Suppressor macrophage treated with lipopolysaccharide for 4 hours (primary cell): ENCODE measurements at places on chromosomes 3 and 15.

DNA sequence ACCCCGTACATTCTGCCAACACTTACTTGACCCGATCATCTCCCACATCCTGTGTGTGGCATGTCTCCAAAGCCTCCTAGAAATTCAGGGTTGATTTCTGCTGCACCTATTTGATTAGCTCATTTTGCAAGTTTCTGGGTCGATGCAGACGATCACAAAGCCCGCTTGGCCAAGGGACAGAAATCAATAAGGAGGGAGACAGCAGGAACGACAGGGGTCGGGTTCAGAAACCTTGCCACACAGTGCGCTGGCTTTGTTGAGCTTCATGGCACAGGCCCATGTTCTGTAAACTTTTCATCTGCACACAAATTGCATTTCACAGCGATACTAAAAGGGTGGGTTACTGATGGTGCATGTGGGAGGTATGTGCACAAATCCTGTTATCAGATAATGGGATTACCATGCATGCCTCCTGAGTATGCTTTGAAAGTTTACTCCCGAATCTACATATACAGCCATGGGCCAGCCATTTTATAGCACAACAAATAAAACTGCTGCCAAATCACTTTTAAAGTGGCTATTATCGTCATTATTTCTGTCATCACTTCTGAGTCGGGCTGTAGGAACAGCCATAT is 95.9 kb upstream of the ATP11B start:
- no peak for DNase-seq

DNA sequence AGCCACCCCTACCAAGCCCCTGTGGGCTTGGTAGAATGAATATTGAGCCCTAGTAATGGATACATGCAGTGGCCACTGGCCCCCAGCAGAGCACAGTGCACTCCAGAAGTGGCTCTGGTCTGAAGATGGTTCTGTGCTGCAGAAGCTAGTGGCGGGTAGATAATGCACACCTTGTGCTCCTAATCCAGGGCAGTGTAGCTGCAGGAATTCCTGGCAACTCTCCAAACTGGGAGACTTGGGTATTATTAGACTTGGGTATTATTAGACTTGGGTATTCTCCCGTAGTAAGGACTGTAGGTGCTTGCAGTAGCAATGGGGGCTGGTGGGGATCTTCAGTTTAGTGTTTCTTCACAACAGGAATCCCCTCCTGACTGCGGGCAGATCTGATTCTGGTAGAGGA is 34.7 kb downstream of the NUSAP1 start:
- no peak for DNase-seq

DNA sequence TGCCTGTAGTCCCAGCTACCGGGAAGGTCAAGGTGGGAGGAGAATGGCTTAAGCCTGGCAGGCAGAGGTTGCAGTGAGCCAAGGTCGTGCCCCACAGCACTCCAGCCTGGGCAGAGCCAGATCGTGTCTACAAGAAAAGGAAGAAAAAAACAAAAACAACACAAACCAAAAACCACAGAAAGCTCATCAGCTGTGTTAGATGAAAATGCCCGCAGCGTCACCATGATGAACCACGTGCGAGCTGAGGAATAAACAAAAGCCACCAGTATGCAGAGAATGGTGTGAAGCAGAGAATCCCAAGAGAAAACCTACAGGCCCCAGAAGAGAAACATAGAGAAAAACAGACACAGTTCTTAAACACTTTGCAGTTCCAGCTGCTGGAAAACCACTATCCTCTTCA is 19.7 kb upstream of the TM4SF19 start:
- no peak for DNase-seq

DNA sequence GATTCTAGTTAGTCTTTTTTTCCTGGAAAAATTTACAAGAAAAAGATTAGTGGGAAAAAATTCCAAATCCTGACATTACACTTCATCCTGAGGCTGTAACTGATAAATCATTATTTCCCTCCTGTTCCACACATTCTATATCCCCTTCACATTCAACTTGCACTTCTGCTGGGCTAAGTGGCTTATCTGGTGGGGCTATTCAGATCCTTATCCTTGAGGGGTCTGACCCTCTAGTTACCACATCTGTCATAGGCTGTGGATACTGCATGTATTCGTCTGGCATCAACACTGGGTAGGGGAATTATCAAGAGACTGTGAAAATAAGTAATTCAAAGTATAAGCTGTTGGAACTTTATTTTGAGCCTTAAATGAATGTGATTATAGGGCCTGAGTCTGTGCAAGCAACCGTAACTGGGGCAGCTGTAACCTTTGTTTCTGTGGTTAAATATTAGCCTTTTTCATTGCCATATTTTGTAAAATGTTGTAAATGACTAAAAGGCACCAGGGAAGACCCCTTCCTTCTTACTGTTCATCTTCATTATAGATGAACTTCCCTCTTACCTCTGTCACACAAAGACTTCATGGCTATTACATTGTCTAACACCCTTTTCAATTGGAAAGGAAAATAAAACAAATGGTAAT is 28.0 kb upstream of the TEX9 start:
- no peak for DNase-seq

- DNase-seq: no peak
These were observed 7.3 kb upstream of the CYP11A1 start for GRCh38 chr15:74374648-74375302.

DNA sequence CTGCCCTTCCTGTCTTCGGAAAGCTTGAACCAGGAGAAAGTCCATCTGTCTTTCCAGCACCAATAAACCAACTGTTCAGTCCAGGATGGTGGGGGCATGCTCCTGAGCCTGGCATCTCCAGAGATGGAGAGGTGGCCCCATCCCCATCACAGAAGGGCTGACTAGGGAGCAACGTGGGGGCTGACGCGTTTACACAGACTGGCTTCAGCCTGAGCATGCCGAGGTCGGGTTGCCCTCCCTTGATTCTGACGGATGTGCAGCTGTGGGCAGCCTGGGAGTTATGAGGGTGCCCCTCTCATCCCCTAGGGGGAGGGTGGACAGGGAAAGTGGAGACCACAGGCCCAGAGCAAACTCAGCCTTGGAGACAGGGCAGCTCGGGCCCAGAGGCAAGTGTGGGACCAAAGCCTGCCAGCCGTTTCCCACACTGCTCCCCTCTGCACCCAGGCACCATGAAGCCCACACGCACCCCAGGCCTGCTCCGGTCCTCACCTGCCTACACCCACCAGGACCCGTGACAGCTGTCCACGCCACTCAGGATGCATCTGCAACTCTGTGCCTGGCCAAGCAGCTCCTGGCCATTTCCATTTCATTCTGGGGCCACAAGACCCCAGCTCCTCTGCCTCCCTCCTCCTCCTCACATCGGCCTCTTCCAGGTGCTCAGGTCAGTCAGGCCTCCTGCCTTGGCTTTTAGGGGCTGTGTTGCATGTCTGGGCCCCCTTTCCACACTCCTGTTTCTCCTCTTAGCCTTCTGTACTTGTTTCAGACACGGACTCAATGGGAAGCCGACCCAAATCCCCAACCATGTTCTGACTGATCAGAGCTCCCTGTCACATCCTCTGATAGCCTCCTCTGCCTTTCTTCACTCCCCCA is 48.2 kb upstream of the SLC41A3 start:
- DNase-seq: no peak

GRCh38 chr3:49454458-49454857 is 15.6 kb upstream of the DAG1 start:
- no peak for DNase-seq

DNA sequence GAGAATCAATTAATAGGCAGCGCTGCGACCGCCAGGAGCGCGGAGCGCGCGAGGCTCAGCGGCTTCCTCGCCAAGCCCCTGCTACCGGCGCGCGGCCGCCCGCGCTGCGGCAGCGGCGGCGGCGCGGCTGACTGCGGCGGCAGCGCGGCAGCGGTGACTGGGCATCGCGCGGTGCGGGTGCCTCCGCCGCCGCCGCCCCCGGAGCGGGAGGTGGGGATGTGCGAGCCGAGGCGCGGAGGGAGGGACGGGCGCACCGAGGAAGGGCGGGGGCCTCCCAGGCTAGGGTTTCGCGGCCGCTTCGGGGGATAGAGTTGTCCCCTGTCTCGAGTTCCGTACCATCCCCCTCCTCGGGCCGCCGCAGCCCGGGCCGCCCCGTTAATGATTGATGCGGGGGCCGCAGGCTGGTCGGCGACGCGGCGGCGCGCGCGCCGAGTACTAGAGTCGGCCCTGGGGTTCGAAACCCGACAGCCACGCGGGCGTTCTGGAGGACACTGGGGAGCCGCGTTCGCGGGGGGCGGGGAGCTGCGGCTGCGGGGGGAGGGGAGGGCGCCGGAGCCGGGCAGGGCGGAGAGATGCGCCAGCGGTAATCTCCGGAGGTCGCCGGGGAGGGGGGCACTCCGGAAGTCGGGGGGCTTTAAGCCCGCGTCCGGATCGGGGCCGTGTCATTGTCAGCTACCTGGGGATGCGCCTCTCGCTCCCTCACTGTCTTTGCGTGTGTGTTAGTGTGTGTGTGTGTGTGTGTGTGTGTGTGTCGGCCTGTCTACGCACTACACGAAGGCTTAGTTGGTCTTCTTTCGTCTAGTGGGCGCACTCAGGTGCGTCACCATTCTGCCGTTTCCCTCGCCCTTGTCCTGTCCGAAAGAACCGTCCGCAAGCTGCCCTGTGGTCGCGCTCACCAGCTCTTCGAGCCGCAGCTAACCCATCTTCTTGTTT is at the start of gene PAQR9:
PAQR9 (minus strand) TSS at position 159 of the 933 bp plus-strand sequence. CDS start 338 bp downstream, outside the sequence.
- peak; percentile 22 for DNase-seq

- no peak for DNase-seq
These were observed 883 bp downstream of the MAGEF1 start for GRCh38 chr3:184710870-184711492.

- no peak for DNase-seq
These were observed 123.8 kb downstream of the ARNT2 start for GRCh38 chr15:80527961-80528360.

- no peak for DNase-seq
These were observed 16.7 kb upstream of the SH3GL3 start for GRCh38 chr15:83430441-83430840.

GRCh38 chr3:24111711-24112110 is 166.6 kb downstream of the NR1D2 start:
- no peak for DNase-seq

DNA sequence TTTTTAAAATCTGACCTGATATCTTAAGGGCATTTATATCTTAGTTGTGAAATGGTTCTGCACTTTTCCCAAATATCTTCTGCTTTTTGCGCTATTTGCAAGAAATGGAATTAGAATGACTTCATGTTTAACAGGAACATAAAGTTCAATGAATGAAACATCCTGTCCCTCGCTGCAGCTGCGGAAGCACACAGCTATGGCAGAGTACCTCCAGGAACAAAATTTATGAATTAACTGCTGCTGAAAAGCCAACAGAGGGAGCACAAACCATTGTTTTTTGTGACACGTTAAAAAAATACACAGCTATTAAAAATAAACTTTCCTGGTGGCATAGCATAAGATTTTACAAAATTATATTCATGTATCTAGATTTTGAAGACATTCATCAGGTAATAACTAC is 404.4 kb upstream of the MDFIC2 start:
- DNase-seq: peak; percentile 9

GRCh38 chr15:59999612-60000112 is 4.4 kb upstream of the FOXB1 start:
- DNase-seq: no peak

- no peak for DNase-seq
These were observed 86.2 kb downstream of the IQSEC1 start for GRCh38 chr3:12986986-12987385.

DNA sequence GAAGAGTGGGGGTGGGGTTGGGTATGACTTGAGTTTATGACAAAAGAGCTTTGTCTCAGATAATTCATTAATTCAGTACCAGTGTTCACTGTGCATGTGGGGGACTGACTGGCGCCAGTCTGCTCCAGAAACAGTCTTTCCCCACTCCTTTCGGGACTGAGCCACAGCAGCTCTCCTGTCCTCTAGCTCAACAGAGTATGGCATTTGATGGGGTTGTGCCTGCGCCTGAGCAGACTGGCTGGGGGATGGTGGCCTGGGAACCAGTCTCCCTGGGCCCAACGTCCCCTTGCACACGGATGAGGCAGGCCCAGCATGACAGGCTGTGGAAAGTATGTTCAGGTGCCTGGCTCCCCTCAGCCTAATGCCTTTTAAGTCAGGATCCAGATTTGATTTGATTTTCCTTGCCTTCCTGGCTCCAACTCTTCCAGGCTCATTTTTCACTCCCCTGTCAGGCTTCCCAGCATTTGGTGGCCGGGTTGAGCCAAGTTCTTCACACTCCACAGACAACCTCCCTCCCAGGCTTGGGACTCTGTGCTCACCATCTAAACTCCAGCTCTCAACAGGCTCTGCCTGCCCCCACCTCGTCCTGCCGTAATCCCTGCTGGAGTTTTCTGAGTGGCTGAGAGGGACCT is 105.0 kb downstream of the MYLK start:
- DNase-seq: no peak

DNA sequence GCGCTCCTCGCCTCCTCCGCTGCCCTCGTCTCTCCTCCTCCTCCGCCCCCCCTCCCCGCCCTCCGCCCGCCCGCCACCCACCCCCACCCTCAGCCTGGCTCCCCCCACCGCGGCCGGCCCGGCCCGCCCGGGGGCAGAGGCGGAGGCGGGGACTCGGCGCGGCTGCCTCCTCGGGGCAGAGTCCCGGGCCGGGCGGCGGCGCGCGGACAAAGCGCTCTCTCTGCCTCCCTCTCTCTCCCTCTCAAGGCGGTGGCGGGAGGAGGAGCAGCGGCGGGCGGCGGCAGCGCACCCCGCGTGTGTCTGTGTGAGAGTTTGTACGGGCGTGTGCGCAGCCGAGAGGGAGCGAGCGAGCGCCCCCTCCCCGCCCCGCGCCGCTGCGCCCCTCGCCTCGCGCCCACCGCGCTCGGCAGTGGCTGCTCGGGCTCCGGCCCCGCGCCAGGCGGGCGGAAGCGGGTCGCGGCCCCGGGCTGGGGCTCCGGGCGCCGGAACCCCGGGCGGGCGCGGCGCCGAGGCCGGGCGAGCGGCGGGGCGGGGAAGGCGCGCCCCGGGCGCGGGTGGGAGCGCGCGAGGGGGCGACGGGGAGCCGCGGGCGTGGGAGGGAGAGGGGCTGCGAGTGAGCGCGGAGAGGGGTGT is at the start of gene IGF2BP2:
IGF2BP2 (minus strand) TSS at position 37 of the 633 bp plus-strand sequence. CDS start 82 bp downstream, outside the sequence.
- DNase-seq: peak; percentile 77

DNA sequence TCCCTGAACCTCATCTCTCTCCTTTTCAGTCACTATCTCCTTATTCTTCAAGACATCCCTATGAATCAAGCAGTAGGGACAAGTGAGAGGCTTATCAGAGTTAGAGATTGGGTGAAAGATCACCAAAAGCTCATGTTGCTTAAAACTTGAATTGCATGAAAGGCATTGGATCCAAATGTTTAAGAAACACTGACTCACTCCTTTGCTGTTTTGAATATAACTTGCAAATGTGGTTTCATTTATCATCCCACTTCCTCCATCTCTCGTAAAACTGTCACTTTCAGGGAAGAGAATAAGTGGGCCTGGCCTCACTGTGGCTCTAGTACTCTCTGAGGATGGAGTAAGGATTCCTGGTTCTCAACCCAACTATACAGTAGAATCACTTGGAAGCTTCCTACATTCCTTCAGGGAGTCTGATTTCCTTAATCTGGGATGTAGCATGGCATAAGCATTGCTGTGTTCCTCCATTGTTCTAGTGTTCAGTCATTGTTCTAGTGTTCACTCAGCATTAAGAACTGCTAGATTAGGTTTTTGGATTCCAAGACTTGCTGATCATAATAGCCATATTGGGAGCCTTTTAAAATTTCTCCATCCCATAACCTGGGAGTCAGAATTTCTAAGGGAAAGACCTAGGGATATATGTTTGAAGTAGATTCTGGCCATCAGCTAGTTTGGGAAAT is 171.8 kb downstream of the TMEM108 start:
- DNase-seq: peak; percentile 71
